ENCODE measurements at places on chromosomes 5 and 9.
A peak's percentile ranks its signal among the peaks of the same experiment; 100 is the strongest.

DNA sequence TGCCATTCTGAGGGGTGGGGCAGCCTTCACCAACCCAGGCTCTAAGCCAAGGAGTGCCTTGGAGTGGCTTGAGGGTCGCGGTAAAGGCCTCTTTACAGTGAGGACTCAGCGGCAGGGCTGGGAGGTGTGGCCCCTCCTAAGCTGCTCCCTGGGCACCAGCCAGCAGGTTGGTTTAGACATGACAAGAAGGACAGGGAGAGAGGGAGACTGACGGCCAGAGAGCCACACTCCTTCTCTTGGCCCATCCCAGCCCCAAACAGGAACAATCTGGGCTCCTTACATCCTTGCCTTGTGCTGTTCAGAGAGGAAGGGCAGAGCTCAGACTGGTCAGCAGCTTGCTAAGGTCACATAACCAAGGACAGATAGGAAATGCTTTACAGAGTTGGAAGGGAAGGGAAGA, 94.5 kb downstream of the LMX1B start:
- DNase-seq = no peak

DNA sequence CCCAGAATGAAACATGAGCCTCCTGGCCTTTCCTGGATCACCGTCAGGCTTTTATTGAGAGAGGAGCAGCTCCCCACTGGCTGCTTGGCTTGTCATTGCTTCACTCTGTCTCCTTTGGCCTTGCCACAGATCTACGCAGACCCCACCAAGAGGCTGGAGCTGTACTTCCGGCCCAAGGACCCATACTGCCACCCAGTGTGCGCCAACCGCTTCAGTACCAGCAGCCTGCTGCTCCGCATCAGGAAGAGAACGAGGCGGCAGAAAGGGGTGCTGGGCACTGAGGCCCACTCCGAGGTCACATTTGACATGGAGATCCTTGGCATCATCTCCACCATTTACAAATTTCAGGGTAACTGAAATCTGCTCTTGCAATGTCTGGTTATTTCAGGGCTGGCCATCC, 11.2 kb downstream of the GTF3C5 start:
- no peak for DNase-seq

GRCh38 chr9:14797435-14797834, 74.9 kb upstream of the CER1 start:
- DNase-seq = no peak

- DNase-seq = no peak
Observed at GRCh38 chr9:12712532-12712931, 19.3 kb downstream of the TYRP1 start.

DNA sequence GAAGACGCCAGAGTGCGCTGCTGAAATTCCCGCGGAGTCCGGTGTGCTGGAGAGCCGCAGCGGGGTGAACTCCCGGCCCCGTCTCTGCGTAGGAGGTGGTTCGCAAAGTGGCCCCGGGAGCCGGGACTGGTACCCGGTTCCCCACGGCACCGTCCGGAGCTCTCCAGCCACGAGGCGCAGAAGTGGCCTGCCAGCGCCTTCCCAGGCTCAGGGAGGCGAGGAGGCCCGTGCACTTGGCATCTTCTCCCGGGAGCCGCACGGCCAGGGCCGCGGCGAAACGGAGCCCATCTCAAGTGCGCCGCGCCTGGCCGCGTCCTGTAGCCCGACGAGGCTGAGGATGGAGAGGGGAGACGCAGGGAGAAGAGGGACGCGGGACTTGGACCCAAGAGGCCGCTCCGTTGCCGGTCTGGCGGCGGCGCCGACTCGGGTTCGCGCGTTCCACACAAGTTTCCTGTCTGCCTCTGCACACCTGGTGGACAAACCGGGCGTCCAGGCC, 1.1 kb upstream of the IRX1 start:
- DNase-seq = no peak

DNA sequence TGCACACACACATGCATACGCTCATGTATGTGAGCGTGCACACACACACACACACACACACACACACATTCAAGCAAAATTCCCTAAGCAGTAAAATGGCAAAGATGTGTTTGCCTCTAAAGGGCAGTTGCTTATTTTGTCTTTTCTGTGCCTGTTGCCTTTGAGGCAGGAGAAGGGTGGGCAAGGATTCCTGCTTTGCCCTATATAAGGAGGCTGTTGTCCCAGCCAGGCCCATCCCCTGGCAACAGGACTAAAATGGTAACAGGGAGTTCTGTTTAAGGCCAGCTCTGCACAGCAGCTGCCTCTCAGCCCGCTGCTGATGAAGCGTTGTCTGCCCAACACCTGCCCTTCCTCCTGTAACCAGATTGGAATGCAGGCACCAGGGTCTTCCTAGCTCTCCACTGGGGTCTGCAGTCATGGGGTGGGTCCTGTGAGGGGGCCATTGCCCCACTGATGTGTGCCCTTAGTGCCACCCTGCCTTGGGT, 64.4 kb downstream of the PPARGC1B start:
- DNase-seq = no peak

DNA sequence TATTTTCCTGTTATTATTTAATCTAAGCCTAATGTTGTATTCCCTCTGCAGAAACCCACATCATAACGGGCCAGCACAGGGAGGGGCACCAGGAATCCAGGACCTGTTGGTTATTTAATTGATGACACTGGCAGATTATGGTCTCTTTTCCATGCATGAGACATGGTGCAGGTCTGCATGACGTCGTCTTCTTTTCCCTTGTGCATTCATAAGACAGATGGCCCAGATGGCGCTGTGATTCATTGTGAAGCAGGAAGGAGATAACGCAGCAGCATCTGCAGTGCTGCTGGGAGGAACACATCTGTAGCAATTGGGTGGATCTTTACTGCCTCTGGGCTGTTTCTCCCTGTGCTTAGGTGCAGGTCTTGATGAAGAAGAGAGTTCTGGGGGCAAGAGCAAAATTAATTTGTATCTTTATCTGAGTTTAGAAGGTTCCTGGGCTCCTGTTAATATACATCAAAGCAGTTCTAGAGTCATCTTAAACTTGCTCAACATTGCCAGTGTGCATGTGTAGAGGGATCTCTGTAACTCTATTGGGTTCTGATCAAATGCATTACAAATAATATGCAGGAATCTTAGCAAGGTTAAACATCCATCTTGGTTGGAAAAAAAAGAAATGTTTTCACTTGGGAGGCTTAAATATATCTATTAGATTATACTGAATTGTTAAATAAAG, 176.1 kb downstream of the PCSK1 start:
- DNase-seq = no peak

DNA sequence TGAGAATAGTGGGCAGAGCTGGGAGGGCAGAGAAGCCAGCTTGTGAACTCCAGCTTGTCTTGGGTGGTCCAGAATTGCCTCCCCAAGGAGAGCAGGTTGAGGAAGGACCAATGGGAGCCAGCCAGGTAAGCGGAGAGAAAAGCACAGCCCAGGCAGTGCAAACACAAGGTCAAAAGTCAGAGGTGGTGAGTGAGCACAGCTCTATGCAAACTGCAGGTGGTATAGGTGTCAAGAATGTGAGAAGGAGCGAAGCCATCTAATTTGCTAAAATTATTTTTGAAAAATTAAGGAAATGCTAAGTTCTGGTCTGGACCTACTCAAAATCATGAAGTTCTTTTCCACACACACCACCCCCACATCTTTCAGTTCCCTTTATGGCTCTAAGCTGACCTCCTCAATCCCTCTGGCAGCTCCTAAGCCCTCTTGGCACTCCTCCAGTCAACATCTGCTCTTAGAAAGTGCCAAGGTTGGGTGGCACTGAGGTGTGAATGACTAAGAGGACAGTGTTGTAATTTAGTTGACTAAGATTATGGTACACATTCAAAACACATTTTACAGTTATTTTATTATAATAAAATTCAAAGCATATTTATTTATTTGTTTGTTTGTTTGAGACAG, 6.6 kb upstream of the OTULINL start:
- DNase-seq = no peak

- DNase-seq = no peak
Observed at GRCh38 chr5:178327446-178327845, 94.8 kb upstream of the PHYKPL start.

DNA sequence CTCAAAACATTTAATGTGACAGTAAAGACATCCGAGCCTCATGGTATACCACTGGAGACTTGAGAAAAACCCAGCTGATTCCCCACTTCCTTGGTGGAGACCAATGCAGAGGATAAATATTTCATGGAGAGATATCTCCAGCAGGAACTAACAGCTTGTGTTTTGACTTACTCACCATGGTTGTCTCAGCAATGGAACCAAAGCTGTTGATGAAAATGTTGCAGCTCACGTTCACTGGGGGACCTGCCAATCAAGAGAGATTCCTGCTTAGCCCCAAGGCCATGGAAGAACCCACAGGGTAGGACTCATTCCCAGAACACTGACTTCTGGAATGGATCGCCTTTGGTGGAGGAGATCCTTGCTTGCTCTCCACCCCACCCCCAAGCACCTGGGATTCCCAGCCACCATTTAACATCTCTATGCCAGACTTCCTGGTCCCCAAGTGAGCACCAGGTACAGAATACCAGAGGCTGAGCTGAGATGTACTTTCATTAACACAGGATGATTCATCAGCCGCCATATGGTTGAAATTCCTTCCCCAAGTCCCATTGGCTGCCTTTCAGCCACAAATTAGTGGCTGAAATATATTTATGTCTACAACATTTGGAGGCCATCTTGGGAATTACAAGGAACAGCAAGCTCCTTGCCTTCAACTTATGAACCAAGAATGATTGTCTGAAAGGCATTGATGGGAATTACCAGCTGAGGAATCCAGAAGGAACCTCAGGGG, 37.9 kb downstream of the GLRA1 start:
- DNase-seq = no peak

- no peak for DNase-seq
Observed at GRCh38 chr9:70959366-70959765, 162.1 kb downstream of the TRPM3 start.

DNA sequence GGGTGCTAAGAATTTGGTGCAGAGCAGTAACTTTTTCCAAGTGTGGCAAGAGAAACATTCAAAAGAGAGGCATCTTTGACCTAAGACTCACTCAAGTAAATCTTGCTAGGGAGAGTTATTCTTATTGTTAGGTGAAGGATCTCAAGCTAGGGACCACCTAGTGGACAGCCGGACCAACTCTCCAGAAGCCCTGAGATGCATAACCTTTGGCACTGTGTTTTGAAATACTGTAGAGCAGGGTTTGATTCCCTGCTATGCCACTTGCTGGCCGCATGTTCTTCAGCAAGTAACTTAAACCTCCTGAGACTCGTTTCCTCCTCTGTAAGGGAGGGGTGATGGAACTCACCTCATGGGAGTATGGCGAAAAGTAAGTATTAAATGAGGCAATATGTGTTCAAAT, 336.1 kb upstream of the ADAMTSL1 start:
- no peak for DNase-seq

DNA sequence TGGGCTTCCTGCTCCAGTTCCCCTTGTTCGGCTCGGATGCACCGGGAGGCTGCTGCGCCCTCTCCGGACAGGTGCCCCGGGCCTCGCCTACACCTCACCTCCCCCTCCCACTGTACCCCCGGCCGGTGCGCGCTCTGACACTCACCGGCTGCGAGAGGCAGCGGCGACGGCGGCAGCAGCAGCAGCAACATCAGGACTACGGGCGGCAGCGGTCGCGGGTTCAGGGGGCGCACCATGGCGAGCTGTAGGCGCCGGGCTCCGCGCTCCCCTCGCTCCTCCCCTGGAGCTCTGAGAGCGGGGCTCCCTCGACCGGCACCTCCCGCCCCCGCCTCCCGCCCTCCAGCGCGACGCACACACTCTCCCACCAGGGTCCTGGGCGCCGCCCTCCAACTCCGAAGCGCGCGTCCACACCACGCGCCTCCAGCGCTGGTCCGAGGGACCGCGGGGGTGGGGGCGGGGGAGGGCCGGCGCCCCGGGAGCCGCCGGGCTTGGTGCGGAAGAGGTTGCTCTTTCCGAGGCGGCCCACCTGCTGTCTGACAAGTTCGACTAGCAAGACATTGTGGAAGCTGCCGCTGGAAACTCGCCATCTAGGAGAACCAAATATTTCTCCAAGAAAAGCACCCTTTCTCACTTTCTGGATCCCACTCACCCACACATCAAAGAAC, at the start of gene GFRA3:
TSS of gene GFRA3 (minus strand) at position 433 of the 665 bp plus-strand sequence. CDS start at position 236, 197 bp downstream.
- DNase-seq = no peak

DNA sequence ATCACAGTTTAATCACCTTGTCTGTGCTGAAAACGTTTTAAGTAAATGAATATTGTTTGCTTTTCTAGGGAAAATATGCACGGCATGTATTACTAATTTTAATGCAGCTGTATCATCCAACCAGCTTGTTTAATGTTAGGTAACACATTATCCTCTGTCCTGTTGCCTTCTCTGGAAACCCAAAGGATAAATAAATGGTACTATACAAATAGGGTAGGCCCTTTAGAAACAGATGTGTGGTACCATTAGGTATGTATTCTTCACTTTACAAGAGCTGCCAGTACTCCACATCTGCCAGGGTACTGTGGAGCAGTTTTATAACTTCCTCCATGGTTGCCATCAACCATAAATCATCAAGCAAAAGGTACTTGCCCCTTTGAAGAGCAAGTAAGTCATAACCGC, 42.9 kb downstream of the FAF2 start:
- no peak for DNase-seq

DNA sequence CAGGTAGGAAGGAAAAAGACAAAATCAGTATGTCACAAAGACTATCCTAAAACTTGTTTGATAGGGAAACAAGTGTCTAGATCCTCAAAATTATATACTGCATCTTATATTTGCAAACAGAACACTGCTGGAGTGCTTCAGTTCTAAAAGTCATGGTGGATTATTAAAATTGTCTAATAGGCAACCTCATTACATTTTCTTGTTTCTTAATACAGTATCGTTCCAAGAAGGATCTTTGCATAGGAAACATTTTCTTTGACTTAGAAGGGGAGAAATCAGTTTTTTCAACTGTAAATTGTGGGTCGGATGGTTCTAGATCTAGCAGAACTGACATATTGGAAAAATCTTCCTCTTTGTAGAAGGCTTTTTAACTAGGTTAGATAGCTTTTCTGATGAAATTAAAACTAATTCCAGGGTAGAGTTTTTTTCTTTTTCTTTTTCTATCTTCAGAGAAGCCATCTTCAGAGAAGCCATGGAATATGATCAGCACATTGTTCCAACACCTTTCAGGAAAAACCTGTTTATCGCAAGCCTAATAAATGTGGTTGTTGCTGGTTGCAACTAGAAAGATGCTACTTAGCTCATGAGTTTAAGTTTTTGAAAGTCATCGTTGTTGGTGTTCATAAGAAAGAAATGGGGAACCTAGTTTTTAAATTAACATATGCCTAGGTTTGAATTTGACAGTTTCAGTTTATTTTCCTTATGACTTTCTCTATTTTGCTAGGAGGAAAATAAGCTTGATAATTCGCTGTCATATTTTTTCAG, 7.4 kb downstream of the CPEB4 start:
- DNase-seq = no peak

- no peak for DNase-seq
Observed at GRCh38 chr5:55926476-55926875, 68.3 kb downstream of the IL6ST start.

DNA sequence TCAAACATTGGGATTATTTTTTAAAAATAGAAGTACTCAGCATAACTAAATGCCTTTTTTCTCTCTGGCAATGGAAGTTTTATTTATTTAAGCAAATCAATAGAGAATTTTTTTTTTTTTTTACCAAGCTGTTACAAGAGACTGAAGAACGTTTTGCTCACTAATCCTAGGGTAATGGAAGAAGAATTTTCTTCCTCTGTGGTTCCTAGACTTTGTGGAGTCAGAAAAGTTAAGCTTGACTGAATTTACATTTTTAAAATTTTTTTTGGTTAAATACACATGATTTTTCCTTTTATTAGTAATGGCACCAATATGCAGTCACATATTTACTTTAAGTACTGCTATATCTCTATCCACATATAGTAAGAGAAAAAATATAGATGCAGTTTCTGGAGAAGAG, 189.8 kb downstream of the PCSK1 start:
- no peak for DNase-seq

GRCh38 chr9:100028201-100028784, 70.5 kb downstream of the ERP44 start:
- peak; percentile 47 for DNase-seq

GRCh38 chr5:163459462-163459818, 462 bp downstream of the NUDCD2 start:
- no peak for DNase-seq
